ENCODE measurements at places on chromosomes 5 and 9.

DNA sequence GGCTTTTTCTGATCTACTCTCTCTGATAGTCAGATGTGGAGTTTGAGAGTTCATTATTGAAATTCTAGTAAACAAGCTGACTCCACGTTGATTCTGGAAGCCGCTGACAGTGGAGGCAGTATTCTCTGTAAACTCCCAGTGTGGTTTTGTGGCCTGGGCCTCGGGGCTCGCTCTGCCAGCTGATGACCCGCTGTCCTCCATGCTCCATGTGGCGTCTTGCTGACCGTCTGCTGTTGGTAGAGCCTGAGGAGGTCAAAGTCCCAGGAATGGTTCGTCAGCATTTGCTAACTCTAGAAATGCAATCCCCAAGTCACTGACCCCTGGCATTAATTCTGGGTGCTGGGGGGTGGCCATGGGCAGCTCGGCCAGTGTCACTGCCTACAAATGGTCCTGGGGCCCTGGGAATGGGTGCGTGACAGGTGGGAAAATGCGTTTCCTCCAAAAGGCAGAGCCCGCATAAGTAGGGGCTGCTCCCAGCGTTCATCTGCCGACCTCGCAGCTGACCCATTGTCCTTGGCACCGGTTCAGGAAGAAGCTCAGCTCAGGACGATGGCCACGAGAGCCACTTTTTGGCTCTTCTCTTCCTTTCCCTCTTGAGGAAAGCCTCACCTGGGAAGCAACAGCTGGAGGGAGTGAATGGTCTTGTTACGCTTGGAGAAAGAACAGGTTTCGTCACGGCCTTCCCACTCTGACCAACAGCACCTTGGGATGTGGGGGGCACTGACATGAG lies 55.1 kb downstream of the MRPL36 start:
- no peak for DNase-seq

DNA sequence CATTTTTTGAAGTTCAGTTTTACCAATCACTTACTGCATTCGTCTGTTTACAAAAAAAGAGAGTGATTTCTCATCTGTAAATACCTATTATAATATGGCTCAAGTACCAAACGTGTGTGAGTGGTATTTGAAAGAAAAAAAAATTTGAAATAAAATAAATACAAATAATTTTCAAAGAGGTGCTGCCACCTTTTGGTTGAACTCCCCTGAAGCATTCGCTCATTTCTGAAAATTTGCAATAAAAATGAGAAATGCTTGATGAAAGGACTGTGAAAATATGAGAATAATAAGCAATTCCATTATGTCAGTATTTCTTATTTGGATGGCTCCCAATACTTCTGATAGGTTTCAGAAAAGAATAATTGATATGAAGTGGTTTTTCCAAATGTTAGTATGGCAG lies 409.9 kb downstream of the CTNND2 start:
- DNase-seq, result no peak

DNA sequence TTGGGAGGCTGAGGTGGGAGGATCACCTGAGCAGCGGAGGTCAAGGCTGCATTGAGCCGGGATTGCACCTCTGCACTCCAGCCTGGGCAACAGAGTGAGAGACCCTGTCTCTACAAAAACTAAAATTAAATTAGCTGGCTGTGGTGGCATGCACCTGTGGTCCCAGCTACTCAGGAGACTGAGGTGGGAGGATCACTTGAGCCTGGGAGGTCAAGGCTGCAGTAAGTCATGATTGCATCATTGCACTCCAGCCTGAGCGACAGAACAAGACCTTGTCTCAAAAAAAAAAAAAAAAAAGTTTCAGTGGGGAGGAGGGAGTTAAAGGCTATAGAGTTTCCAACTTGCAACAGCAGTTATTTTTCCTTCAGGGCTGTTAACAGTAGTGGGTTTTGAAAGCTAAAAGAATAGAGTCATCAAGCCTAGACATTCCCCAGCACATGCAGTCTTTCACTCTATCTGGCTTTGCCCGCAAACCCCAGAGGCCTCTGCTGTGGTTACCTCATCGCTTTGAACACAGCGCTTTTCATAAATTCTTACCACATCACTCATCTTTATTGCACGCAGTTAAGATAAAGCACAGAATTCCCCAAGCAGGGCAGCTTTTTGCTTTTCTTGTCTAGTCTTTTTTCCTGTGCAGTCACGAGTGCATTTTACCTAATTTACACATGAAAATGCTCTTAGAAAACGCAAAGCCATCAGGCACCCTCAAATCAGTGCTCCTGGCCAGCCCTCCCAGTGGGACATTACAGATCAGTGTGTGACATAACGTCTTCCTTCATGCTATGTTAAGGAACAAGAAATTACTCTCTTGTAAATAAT lies 8.7 kb upstream of the SLC2A8 start:
- peak; percentile 92 for DNase-seq

GRCh38 chr9:137077758-137078693 lies 709 bp downstream of the UAP1L1 start:
- no peak for DNase-seq

- no peak for DNase-seq
Observed at GRCh38 chr5:177369645-177370440, 12.1 kb downstream of the RGS14 start.

DNA sequence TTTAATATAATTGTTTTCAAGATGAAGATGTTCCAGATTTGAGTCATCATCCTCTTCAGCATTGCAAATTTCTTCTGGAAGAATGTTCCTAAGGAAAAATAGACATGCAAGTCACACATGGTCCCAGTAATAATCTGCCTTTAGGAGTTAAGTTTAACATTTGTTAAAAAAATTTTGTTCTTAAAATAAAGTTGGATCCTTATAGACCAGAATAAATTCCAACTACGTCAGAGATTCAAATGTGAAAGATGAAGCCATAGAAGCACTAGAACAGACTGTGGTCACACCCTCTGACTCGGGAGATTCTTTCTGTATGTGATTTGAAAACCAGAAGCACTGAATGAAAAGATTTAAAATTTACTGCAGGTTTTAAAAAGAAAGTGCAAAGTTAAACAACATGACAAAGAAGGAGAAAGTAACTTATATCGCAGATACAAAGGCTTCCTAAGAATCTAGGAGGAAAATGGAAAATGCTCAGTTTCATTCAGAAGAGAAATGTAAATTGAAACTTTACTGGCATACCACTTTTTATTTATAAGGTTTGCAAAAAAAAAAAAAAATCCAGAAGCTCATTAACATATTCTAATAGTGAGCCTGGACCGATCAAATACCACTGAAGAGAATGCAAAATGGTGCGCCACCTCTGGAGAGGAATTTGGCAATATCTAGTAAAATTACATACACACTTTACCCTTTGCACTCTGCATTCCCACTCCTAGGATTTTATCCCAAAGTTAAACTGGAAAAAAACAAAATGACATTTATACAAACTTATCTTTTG lies 14.3 kb upstream of the ASPN start:
- DNase-seq, result no peak

- DNase-seq, result no peak
Observed at GRCh38 chr9:133707065-133707762, 30.9 kb downstream of the SARDH start.

DNA sequence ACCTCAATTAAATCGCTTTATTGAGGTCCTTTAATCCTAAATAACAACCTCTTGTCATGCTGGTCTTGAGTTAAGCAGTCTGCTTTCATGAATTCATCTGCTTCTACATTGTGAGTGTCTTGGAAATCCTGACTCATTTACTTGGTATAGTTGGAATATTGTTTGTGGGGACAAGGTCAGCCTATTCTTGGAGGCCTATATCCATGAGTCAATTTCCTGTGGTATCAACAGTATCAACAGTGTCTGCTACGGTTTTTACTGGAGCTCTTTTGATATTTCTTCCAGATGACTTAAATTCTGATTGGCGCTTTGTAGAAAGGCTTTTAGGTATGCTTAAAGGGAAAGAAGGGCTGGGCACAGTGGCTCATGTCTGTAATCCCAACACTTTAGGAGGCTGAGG lies 71.2 kb upstream of the PARP8 start:
- DNase-seq, result peak; percentile 76

GRCh38 chr9:90854637-90855175 lies 53.1 kb downstream of the SYK start:
- no peak for DNase-seq

DNA sequence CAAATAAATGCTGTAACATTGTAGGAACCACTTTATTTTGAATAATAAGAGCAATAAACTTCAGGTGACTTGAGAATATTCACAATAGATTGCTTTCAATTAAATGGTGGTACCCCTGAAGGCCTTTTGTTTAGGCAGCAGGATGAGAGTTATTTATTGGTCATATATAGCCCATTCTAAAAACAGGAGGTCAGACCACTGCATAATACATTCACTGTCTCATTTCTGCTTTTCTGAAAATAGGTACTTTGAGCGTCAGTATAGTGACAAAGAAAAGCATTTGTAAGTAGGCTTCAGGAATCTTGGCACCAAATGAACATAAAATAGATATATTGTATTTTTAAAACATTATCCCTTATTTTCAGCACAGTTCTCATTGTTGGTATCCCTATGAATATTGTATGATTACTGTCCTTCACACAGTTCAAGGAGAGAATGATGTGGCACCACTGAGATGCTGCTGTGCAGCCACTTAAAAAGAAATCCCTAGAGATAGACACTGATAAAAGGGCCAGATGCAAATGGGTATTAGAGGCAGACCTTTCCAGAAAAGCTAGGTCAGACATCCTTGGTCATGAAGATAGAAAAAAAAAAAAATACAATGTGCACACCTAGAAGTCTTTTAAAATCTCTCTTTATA lies 381.8 kb upstream of the ST8SIA4 start:
- DNase-seq, result no peak

- no peak for DNase-seq
Observed at GRCh38 chr5:150603491-150603890, 37.0 kb upstream of the SYNPO start.

DNA sequence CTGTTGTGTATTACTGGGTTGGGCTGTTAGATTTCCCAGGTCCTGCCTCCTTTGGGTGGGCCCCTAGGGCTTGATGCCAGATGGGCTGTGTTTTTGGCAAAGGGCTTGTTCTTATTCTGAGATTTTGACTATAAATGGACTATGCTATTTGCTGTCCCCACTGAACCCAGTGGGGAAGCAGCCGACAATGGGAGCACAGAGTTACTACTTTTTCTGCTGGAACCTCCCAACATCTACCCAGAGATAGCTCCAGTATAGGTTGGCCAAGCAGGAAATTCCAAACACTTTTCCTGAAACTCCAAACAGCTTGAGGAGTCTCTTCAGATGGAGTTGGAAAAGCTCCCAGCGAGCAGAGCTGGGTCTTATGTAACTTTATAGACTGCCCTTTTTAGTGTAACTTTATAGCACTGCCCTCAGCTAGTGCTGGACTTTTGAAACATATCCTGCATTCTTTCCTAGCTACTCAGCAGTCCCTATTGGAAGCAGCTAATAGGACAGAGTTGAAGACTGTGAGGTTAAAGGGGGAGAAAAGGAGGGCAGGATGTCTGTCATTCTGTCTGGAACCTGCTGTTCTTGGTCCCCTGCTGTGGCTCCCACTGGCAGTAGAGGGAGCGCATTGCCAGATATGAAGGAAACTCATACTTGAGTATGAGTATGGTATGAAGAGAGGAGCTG lies 21.0 kb downstream of the RUSC2 start:
- DNase-seq, result peak; percentile 99

DNA sequence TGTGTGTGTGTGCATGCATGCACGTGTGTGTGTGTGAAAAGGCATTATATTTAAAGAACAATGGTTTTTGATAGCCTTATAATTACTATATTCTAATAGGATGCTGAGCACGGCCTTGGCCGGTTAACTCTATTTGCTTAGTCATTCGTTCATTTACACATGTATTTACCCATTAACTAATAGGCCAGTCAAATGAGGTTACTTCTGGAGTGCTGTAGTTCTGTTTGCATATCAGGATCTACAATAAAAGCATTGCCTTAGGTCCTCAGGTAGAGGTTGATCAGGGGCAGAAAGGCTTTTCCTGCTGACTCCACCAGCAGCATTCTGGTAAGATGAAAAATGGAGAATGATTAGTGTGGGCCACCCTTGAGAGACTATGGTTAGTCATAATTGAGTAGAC lies 219.0 kb downstream of the COMMD10 start:
- DNase-seq, result no peak

DNA sequence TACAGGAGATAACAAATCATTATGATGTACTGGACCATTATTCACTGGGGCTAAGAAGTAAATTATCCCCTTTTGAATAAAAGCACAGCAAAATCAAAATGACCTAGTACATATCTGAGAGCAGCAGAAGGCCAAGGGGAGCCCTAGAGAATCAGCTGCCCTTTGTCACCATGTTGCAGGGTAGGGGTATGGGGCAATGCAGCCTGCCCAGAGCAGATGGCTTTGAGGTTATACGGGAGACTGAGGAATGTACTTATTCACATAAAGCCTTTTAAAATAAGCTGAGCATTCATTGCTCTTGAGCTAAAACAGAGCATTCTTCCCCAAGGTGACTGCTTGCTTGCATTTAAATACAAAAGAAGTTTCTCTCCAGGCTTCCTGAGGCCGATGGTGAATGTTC lies 2.6 kb upstream of the TNFAIP8 start:
- DNase-seq, result no peak

DNA sequence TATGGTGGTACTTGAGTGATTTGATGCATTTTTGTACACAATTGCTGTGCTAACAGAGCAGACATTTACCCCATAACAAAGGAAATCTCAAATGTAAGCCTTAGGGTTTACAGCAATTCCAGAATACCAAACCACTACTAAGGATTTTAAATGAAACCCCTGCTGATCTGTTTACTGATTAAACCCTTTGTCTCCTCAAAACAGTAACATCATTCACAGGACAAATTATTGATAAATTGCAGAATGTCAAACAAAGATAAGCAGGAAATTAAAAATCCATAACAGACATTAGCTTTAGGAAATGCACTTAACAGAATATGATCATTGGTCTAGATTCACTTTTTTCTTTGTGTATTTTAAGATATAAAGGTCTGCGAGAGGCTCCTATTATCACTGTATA lies 1016.4 kb upstream of the DMAC1 start:
- DNase-seq, result no peak
